ENCODE measurements at places on chromosomes 2 and 18.
A peak's percentile ranks its signal among the peaks of the same experiment; 100 is the strongest.

GRCh38 chr18:67730886-67731285 lies 214.4 kb upstream of the DSEL start:
- no peak for DNase-seq

- DNase-seq = no peak
Measured at GRCh38 chr2:240024766-240025165, 376 bp downstream of the NDUFA10 start.

- no peak for DNase-seq
Measured at GRCh38 chr2:235478609-235479008, 15.2 kb upstream of the AGAP1 start.

DNA sequence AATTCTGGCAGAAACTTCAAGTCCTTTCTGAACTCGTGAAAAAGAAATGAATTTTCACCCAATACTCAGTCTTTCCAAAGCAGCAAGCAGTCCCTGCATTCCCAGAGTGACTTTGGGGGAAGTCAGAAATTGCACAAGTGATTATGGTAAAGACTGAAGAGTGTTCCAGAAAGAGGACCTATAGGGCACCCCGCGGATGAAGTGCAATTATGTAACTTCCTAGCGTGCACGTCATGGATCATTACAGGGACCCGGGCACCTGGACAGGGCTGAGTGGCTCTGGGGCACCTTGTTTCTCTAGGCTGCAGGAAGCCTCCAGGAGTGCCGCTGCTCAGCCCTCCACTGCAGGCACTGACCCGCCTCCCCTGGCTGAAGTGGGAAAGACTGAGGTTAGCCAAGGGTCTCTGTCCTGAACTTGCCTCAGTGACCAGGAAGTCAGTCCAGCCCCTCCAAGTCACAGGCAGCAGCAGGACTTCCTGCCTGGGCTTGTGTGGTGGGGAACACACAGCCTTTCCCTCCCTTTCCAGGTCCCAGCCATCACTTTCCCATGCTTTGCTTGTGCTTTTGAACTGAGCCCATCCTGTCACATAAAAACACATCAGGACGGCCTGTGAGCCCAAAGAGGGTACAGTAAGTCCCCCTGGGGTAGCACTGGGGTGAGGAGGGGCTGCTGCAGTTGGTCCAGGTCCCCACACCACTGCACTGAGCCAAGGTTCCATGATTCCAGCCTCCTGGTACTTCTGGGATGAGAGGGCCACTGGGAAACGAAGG lies 19.8 kb downstream of the TMEM185B start:
- DNase-seq = no peak

DNA sequence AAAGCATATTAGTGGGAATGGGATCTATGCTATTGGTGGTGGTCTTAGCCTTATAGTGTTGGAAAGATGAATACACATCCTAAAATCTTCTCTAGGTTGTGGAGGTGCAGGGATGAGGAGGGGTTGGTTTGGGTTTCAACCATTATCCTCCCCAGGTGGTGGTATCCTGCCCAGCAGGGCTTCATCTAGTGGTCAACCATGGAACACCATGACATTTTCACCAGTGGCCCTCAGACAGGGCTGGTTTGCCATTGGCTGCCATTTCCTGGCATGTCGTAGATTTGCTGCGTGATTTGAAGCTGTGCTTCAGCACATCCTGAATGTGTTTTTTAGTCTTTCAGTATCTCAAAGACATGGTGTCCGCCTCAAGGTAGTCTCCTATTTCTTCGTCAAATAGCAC lies 391.2 kb upstream of the HNRNPA3 start:
- DNase-seq = no peak

- no peak for DNase-seq
Measured at GRCh38 chr2:237738255-237738654, 60.3 kb upstream of the RBM44 start.

DNA sequence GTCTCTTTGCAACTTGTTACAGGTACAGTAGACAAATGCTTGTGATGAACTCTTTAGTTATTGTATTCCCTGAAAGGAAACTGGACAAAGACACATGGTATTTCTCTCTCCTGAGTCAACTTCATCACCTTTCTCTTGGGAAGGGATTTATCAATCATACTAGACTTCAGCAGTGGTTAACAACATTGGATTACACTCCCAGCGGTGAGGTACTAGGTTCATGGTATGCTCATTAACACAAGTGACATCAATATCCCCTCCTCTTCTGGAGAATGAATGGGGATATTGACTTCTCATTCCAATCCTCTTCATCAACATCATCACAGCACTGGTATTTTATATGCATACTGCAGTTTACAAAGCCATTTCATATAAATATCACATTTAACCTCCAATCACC lies 574.6 kb downstream of the ERBB4 start:
- DNase-seq = no peak

DNA sequence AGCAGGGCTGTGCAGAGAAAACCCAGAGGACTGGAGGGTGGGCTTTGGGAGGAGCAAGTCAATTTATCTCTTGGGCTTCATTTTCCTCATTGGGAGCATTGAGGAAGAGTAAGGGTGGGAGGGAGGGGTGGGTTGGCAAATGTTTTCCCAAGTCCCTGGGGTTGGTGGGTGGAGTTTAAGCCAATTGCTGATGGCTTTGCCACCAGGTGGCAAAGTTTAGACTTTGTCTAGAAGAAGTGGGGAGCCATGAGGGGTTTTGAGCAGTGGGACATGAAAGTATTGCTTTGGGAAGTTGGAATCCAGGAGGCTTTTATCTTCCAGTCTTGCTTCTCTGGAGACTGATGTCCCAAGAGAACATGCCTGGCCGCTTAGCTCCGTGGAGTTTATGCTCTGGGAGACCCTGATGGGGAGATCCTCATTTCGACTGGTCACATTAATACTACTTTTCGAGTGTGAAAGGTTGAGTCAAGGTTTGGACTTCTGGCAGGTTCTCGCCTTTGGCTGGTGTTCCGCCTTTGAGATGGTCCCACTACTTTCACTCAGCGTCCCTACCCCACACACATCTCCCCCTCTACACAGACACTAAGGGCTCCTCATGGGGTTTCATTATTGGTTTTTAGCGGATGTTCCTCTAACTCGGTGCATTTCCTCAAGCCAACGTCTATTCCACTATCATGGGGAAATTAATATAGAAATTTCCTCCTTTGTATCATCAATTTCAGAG lies 126.7 kb downstream of the PRKCE start:
- DNase-seq = no peak

GRCh38 chr2:172242471-172242870 lies 139.8 kb upstream of the DLX2 start:
- DNase-seq = no peak

- DNase-seq = no peak
Measured at GRCh38 chr2:72109291-72109690, 38.4 kb downstream of the CYP26B1 start.

DNA sequence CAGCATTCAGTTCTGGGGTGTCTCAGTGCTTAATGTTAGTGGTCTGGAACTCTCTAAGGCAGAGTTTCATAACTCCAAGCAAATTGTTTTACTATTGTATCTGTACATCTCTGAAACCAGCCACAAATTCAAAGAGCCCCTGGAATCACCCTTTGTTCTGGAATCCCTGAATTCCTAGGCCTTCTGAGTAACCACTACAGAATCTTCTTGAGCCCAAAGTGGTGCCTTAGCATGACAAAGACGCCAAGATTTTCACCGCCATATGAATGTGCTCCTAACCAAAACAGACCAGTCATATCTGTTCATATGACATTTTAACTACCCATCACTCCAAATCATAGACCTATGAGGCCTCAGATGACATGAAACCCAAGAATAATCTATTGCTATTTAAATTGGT lies 668.1 kb downstream of the EPHA4 start:
- no peak for DNase-seq

GRCh38 chr2:24873619-24874018 lies 46.4 kb downstream of the ADCY3 start:
- DNase-seq = no peak

- peak; percentile 30 for DNase-seq
Measured at GRCh38 chr2:176096986-176097819, 2.4 kb upstream of the HOXD12 start.

GRCh38 chr18:3794537-3795348 lies 344.8 kb downstream of the TGIF1 start:
- no peak for DNase-seq

- no peak for DNase-seq
Measured at GRCh38 chr18:27750014-27750413, 426.9 kb downstream of the CDH2 start.

DNA sequence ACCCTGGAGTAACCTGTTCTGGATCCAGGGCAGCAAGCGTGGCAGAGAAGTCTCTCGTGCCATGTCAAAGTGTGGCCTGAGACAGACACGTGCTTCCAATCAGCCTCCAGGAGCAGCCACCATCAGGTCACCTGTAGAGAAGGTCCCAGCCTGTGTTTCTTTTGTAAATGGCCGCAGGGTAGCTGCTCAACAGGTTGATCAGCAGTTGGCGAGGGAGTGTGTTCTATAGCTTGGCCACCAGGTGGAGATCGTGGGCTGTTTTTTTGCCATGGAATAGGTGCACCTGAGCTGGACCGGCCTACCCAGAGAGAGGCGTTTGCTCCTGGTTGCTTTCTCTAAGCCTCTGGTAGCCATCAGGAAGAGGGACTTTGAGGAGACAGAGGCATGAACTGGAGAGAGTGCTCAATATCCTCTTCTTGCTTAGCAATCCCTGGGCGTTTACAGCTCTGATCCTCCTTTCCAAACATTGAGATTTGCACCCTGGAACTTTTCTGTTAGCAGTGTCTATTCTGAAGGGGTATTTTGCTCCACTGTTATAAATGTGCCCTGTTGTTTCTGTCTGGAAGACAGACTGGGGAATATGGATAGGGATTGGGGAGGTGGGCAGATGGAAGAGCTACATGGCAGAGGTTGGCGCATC lies 34.2 kb upstream of the EN1 start:
- DNase-seq = peak; percentile 24

- DNase-seq = no peak
Measured at GRCh38 chr2:236061899-236062298, 106.3 kb downstream of the GBX2 start.

- no peak for DNase-seq
Measured at GRCh38 chr18:48342581-48342980, 66.6 kb downstream of the ZBTB7C start.

- no peak for DNase-seq
Measured at GRCh38 chr2:190636361-190636760, 12.5 kb upstream of the NAB1 start.

GRCh38 chr2:75133621-75134570 lies 65.4 kb downstream of the TACR1 start:
- DNase-seq = no peak

Measured in stimulated activated CD4-positive, alpha-beta T cell treated with anti-CD3 and anti-CD28 coated beads, Interleukin-1b, Interleukin-23, amount 100 ng/mL, for 1 hour (primary cell).